Muscle of back (tissue), 13 donors: ENCODE measurements at places on chromosomes 6 and 20.

DNA sequence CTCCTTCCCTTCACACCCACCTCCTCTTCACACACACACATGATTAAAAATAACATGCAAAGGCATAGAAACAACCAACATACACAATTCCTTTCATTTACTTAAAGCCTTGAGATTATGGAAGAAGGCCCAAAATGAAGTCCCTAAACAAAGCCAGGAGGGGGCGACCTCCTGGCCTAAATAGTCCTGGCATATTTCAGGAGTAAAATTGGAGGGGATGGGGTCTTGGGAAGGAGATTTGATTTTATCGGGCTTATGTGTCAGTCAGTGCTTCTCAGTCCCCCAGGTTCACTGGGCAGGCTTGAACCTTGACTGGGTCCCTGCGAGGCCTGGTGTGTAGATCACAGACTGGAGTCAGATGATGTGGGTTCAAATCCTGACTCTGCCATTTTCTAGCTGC is 266.4 kb downstream of the SAMD5 start:
- no peak for DNase-seq

DNA sequence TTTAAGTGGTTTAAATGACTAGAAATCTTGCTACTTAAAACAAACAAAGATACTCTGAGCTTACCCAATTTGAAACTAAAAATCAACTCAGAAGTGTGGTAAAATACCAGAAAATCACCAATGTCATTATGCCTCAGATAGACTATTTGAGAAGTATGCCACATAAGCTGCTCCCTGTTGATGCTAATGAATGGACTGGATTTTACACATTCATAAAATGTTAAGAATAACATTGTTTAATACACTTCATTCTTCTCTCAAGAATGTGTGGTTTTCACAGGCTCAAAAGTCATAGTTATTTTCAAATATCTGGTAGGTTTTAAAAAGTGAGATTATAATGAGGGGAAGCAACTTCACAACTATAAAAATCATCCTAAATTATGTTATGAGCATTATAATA is 170.6 kb downstream of the TASP1 start:
- no peak for DNase-seq

- no peak for DNase-seq
These were observed 102.8 kb downstream of the PREX1 start for GRCh38 chr20:48724891-48725554.

- DNase-seq = peak; percentile 27
These were observed 108.4 kb upstream of the SIM1 start for GRCh38 chr6:100573166-100573565.

DNA sequence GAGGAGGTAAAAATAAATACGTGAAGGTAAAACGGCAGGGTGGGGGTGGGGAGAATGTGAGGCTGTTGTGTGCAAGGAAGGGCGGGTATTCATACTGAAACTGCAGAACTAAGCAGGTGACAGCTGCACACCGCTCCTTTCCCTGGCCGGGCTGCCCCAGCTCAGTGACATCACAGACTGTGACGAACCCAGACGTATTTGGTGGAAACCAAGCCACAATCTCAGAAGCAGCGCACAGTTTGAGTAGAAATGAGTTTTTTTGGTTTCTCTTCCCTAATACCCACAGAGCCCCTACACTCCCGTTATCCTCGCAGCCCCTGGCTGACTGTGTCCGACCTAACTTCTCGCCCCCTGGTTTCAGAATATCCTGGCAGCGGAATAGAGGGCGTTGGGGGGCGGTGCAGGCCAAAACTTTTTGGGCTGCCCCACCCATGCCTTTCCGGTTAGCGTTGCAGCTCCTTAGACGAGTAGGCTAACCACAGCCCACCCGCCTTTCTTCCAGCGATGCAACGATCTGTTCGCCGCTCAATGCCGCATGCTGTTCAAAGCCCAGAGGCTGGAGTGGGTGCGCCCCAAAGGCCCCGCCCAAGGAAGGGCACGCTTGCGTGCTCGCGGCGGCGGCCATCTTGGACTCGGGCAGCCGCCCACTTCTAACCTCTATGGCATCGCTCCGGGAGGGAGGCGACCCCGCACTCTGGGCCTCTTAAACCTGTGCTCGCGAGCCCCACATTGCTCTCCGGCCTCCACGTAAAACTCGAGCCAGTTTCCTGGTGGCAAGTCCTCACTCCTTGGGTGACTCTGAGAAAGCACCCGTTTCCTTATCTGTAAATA is 9.1 kb downstream of the BAK1 start:
- DNase-seq = peak; percentile 74

DNA sequence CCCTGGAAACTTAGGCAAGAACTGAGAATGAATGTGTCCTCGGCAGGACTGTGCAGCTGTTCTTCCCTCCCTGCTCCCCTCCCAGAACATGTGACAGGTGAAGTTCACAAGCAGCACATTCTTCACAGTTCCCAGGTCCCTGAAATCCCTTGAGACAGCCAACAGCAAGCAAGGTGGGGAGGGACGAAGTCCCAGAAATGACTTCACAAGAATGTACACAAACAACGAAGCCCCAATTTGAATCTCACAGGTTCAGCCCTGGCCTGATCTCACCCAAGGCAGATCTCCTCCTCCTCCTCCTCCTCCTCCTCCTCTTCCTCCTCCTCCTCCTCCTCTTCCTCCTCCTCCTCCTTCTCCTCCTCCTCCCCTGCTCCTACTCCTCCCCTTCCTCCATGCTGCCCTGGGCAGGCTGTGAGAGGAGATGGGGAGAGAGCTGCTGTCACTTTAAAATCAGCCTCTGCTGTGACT is 32.4 kb downstream of the WRNIP1 start:
- DNase-seq = no peak

DNA sequence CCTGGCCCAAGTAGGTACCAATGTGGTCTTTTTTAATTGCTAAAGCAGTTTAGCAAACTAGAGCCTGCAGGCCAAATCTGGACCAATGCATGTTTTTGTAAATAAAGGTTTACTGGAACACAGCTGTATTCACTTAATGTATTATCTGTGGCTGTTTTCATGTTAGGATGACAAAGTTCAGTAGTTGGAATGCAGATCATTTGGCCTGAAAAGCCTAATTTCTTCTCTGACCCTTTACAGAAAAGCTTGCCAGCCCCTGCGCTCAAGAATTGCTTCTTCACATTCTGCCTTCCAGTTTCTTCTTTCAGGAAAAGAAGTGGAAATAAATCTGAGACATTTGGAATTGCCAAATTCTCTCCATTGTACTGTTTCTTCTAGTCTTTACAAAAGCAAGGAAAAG is 90.0 kb upstream of the MC3R start:
- no peak for DNase-seq

DNA sequence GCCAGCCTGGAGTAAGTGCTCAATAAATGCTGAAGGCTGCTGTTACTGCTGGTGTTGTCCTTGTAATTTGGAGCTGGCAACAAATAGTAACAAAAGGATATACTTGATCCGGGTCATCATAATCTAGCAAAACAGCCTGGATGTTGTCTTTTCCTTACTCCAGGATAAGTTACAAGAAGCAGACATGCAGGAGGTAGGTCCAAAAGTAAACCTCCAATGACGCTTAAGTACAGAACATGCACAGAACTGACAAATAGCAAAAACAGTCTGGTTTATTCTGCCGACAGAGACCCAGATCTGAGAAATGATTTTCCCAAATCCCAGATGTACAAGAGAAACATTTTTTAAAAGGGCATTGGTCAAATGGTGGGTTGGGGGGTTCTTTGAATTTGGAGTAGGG is 93.0 kb upstream of the KCNK16 start:
- DNase-seq = no peak

DNA sequence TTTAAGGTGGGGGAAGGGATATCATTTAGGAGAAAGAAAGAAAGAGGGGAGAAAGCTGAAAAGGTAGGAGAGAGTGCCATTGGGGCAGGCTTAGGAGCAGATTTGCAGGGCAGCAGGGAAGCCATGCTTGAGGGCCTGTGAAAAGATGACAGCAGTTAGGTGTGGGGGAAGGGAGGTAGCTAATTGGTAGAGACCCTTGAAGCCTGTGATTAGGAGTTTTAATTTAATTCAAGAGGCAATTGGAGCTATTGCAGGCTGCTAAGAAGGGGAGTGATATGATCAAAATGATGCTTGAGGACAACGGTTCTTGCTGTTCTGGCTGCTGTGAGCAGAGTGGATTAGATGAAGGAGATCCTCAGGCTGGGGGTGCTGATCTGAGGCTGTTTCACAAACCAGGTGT is 24.5 kb upstream of the SEC63 start:
- DNase-seq = no peak

- DNase-seq = peak; percentile 75
These were observed 520 bp upstream of the RIPOR3 start for GRCh38 chr20:50691573-50692551.

DNA sequence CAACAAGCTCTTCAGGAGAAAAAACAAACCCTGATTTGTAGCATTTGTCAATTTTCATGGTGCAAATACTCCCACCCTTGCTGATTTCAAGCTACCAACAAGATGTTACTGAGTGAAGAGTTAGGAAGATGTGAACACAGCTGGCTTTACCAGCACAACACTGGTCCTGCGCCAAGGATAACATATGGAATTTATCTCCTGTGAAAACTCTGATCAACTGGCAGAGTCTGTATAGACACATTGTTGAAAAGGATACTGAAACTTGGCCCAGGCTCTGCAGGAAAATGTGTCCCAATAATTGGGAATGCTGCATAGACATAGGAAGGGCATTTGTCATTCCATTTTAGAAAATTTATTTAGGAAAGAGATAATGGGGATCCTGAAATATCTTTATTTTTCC is 29.0 kb downstream of the OTOR start:
- DNase-seq = peak; percentile 40

DNA sequence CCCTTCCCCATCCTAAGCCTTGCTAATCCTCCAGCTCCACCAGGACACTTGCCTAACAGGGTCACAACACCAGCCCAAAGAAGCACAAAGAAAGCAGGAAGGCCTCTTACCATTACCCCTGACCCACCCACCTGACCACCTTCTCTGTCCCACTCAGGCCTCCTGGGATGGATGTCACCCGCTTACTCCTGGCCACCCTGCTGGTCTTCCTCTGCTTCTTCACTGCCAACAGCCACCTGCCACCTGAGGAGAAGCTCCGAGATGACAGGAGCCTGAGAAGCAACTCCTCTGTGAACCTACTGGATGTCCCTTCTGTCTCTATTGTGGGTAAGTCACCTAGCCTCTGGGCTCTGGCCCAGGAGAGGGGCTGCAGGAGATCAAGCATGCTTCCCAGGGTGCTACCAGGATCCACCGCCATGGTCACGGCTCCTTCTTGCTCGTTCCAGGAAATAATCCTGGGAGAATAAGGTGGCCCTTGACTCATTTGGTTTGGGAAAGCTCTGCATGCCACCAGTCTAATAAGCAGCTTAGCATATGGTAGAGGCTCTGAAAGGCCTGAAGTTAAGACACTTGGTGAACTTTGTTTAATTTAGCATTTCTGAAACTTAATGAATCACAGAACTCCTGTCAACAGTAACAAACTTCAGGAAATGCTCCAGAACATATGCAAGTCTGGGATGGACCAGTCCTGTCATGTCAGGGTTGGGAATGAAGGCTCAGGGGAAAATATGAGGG is 19.2 kb downstream of the ASIP start:
- no peak for DNase-seq

GRCh38 chr20:2763186-2763585 is 37.2 kb downstream of the CPXM1 start:
- DNase-seq = no peak

- no peak for DNase-seq
These were observed 293.7 kb upstream of the RSPO3 start for GRCh38 chr6:126824815-126825214.

GRCh38 chr20:47980336-47981177 is 195.3 kb upstream of the SULF2 start:
- no peak for DNase-seq

GRCh38 chr6:14440215-14440910 is 322.8 kb downstream of the CD83 start:
- no peak for DNase-seq

- DNase-seq = no peak
These were observed 8.3 kb downstream of the ELOVL2 start for GRCh38 chr6:11035616-11036350.

DNA sequence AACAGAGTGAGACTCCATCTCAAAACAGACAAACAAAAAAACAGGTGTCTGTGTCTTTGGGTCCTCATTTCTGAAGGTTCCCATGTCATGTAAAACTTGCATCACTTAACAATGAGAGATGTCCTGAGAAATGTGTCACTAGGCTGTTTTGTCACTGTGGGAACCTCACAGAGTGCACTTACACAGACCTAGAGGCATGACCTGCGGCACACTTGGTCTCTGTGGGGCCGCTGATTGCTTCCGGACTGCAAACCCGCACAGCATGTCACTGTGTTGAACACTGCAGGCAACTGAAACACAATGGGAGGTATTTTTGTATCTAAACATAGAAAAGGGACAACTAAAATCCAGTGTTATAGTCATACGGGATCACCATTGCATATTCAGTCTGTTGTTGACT is 42.3 kb upstream of the TMEM181 start:
- DNase-seq = no peak

DNA sequence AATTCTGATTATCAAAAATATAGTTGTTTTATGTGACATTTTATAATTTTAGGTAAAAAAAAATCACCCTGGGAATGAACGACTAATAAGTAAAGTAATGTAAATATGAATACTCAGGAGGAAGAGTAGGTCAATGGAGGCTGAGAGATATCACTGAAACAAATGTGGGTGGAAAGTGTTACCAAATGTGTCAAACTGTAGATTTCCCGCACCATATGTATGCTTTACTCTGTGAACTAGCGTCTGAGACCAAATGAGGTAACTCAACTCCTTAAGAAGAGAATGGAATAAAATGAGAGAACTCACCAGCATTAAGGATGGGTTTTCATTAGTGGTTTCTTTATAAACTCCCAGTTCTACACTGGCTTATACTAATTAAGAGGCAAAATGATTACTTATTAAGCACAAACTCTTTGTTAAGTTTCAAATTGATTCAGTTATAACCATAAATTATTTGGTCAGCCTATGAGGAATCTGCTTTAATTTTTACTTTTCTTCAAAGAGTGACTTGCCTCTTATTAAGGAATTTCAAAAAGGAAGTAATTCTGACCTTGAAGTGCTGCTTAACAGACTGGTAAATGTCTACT is 784.7 kb upstream of the GJE1 start:
- no peak for DNase-seq

GRCh38 chr20:57071954-57072583 is 194.4 kb downstream of the BMP7 start:
- DNase-seq = no peak

- no peak for DNase-seq
These were observed 119.0 kb upstream of the MCHR2 start for GRCh38 chr6:100112855-100113508.

DNA sequence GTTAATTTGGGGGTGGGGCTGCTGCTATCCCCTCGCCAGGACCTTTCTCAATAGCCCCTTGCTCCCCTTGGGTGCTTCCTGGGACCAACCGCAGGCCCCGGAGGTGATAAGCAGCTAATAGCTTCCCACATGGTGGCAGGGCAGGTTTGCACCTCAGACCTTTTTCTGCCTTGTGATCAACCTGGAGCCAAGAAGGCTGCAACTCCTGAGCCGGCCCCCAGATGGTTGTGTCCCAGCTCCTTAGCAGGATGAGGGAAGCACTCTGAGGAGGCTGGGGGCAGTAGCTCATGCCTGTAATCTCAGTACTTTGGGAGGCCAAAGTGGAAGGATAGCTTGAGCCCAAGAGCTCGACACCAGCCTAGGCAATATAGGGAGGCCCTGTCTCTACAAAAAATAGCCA is 85.5 kb downstream of the BMP7 start:
- no peak for DNase-seq
